ENCODE measurements at places on chromosomes 4 and X.

- H3K4me1 ChIP-seq = no peaks in the 10 kb centered on the region
- no peak overlapping the region for H3K27ac ChIP-seq
- DNase-seq = no peak
- no peaks in the 10 kb centered on the region for H3K36me3 ChIP-seq
- H3K27me3 ChIP-seq = no peaks in the 10 kb centered on the region
Measured at GRCh38 chrX:56623316-56623715, 59.9 kb downstream of the UBQLN2 start.

DNA sequence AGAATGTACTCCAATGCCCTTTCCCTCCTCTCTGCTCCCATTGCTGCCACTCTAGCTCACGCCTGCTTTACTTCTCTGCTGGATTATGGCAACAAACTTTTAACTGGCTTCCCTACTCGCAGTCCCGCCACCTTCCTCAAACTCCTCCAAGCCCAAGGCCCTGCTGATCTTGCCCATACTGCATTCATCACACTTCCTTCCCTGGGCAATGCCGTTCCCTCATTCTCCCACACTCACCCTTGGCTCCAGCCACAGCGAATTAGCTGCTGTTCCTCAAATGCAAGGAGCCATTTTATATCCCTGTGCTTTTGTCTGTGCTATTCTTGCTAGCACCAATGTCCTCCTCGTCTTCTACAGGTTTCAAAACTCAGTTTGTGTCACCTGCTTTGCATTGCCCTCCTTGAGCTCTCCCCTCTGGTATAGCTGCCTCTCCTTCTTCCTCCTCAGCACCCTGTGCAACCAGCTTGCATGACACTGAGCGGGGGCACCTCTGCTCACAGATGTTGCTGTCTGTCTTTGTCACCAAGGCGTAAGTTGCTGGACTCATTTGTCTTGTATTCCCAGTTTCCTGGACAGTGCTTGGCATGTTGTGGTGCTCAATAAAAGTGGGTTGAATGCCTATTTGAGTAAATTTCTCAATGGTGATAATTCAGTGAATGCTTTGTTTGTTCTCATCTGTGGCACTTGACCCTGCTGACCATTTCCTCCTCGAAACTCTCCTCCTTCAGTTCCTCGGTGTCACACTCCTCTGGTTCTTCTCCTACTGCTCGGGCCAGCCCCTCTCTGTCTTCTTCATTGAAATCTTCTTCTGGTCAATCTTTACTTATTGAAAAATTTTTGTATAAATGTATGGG lies 22.4 kb upstream of the MGST2 start:
- DNase-seq = no peak
- no peak overlapping the region for H3K4me3 ChIP-seq
- H3K27me3 ChIP-seq = no peaks in the 10 kb centered on the region
- H3K36me3 ChIP-seq = no peaks in the 10 kb centered on the region
- H3K4me1 ChIP-seq = no peaks in the 10 kb centered on the region

GRCh38 chr4:151314479-151314878 lies 10.9 kb downstream of the SH3D19 start:
- H3K27ac ChIP-seq = no peak overlapping the region
- DNase-seq = peak; percentile 63
- no peak overlapping the region for H3K4me3 ChIP-seq
- peaks cover 10% of the 10 kb centered on the region for H3K4me1 ChIP-seq

- no peak overlapping the region for H3K27ac ChIP-seq
- DNase-seq = no peak
- H3K4me3 ChIP-seq = no peak overlapping the region
- H3K27me3 ChIP-seq = no peaks in the 10 kb centered on the region
Measured at GRCh38 chr4:99790796-99791617, 25.6 kb upstream of the DAPP1 start.

DNA sequence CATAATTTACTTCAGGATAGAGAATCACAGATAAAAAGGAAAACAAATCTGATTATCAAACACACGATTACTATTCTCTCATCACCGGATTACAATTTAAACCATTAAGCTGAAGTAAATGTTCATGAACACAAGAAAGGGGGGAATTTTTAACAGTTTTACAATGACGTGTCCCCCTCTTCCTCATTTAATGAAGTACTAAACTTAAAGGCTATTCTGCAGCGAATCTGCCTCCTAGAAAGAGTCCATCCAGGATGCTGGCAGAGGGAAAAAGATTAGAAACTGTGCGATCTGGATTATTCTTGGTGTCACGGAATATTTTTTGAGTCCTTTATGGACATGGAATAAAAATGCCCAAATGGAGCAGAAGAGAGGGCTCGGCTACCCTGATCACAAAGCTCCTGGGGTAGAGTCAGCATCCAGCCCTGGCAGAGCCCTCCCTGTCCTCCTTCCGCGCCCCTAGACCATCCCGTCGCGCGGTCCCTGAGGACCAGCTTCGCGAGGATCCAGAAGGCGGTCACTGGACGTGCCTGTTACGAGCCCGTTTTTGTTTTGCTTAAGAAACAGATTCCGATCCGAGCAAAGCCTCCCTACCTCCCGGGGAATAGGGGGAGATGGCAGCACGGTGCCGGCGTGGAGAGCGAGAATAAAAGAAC lies 1.2 kb downstream of the ELF2 start:
- H3K27ac ChIP-seq = peak overlapping the region; percentile 100
- peak overlapping the region; percentile 71 for H3K4me3 ChIP-seq
- no peak for DNase-seq
- H3K4me1 ChIP-seq = no peaks in the 10 kb centered on the region
- H3K27me3 ChIP-seq = no peaks in the 10 kb centered on the region

GRCh38 chrX:34058005-34058404 lies 74.1 kb downstream of the FAM47A start:
- no peak overlapping the region for H3K27ac ChIP-seq
- no peaks in the 10 kb centered on the region for H3K36me3 ChIP-seq
- H3K4me1 ChIP-seq = no peaks in the 10 kb centered on the region
- H3K4me3 ChIP-seq = no peak overlapping the region
- no peaks in the 10 kb centered on the region for H3K27me3 ChIP-seq
- peak; percentile 1 for DNase-seq

DNA sequence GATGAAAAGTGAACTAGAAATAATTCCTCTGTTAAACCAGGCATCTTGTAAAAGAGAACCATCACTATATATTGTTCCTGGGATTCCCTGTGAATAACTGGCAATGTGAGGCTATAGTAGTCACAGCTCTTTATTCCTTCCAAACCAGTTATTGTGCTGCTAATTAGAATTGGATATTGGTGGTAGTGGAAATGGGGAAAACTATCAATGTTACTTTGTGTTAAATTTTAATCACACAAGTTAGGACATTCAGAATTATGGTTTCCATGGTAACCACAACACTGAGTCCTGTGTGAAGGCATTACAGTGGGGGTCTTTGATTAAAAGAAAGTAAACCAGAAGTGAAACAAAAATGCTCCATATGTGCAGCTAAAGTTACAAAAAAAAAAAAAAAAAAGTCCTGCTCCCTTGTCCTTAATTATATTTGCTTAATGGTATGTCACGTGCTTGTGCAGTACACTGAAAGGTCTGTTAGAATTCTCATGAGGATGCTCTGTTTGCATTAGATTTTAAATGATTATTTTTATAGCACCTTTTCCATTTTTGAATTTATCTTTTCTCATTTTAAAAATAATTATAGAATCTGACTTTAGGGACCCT lies 200.4 kb downstream of the ADGRL3 start:
- H3K36me3 ChIP-seq = no peaks in the 10 kb centered on the region
- H3K4me3 ChIP-seq = no peak overlapping the region
- peaks cover 3% of the 10 kb centered on the region for H3K4me1 ChIP-seq
- H3K27ac ChIP-seq = no peak overlapping the region
- H3K27me3 ChIP-seq = no peaks in the 10 kb centered on the region
- DNase-seq = no peak

Measured in mesendoderm (in vitro differentiated cells).